ENCODE measurements at places on chromosomes 16 and 17. TPM values are rescaled to one million over a fixed set of nuclear protein-coding genes. Genes with fewer than 3 reads are reported as not detected.

UTP4 gene
- total RNA-seq, result 36.6 TPM

CALB2 gene
- 27.5 TPM for total RNA-seq

B3GNT9 gene
- total RNA-seq, result 0.42 TPM

EFCAB13 gene
- total RNA-seq, result 8.4 TPM

CA5A gene
- total RNA-seq, result not detected

KCTD19 gene
- not detected for total RNA-seq

CES5A gene
- not detected for total RNA-seq

SUMO2 gene
- 175 TPM for total RNA-seq

RNF227 gene
- total RNA-seq, result 4.1 TPM

Data from A375 (cell line).